ENCODE measurements at places on chromosomes 5 and 9.

DNA sequence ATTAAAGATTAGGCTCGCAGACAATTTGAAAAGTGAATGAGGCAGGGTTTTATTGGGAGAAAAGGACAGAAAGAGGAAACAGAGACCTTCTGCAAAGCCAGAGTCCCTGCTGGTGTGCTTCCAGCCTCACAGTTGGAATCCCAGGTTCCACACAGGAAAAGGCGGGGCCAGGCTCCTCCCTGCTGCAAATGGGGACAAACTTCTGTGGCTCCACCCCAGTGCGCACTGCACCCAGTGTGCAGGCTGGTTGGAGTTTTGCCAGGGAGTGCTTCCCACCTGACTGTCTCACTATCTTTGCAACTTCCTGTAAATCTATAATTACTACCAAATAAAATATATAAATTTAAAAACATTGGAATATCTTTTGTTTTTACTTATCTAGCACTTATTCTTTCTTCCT is 386.0 kb upstream of the GRIN3A start:
- peak; percentile 47 for DNase-seq

DNA sequence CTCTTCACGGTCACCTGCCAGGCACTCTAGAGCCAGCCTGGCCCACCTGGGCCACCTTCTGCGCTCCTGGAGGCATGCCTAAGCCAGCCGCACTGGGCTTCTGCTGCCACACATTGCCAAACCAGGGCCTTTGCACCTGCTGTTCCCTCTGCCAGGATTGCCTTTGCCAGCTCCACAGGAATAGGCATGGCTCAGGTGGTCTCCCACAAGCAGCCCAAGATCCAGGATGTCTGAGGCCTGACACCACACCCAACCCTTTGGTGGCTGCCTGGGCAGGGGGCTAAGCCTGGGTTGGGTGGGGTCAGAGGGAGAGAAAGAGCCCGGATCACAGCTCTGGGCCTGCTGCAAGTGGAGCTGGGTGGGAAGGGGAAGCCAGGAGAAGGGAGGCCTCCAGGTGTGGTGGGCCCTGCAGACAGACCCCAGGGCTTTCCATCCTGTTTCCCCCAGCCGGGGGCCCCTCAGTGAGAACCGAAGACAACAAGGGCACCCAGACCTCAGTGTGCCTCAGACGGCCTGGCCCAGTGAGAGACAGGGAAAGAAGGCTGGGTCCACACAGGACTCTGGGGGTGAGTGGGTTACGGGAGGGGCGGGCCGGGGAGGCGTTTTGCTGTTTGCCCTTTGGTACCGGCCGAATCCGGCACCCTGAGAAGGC is 672 bp upstream of the SUSD3 start:
- peak; percentile 61 for DNase-seq

DNA sequence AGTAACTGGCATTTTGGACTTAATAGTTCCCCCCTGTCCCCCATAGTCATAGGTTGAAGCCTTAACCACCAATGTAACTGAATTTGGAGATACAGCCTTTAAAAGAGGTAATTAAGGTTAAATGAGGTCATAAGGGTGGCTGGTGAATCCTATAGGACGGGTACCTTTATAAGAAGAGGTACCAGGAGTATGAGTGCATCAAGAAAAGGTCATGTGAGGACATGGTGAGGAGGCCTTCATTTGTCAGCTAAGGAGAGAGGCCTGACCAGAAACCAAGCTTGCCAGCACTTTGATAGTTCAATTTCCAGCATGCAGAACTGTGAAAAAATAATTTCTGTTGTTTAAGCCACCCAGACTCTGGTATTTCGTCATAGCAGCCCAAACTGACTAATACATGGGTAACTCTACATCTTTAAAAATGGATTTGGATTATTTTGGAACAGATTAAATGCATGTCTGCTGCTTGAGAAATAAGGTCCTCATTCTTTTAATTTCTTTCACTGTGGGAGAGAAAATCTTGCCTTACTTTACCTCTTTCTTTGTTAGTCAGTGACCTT is 9.7 kb downstream of the RASA1 start:
- no peak for DNase-seq

GRCh38 chr9:126491949-126492348 is 121.8 kb upstream of the LMX1B start:
- DNase-seq, result no peak

- DNase-seq, result no peak
Measured at GRCh38 chr5:179836225-179837019, 15.7 kb downstream of the SQSTM1 start.

DNA sequence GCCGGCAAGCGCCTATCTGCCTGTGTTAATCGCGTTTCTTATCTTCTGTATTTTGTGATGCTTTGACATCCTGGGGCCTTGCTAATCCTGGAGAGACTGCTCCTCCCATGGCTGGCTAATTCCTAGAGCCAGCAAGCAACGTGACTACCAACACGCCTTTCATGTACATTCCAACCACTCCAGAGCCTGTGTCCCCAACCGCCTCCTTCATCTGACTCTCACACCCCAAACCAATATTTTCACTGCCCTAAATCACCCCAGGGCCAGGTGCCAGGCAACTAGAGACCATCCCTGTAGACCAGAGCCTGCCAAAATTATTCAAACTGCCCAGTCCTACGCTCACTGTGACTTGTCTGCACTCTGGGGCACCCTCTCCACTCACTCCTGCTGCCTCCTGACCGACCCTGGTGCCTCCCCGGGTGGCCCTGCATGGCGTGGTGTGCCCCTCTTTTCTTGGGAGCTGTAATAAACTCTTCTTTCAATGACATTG is 50.5 kb upstream of the COL5A1 start:
- DNase-seq, result no peak

GRCh38 chr5:79108086-79108485 is 3.5 kb upstream of the BHMT start:
- no peak for DNase-seq

DNA sequence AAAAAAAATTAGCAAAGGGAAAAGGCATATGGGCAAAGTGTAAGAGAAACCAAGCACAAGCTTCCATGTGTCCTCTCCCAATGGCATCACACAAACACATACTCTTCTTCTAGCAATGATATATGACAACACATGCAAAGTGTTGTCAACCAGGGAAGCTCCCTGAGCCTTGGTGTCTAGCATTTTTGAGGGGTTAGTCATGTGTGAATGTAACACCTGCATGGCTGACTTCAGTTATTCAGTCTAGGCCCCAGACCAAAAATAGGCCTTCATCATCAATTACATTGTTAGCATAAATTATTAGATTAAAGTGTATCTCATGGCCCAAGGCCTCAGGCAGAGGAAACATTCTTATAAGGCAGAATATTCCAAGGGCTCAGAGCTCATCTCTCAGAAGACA is 450.0 kb downstream of the TLE1 start:
- no peak for DNase-seq

DNA sequence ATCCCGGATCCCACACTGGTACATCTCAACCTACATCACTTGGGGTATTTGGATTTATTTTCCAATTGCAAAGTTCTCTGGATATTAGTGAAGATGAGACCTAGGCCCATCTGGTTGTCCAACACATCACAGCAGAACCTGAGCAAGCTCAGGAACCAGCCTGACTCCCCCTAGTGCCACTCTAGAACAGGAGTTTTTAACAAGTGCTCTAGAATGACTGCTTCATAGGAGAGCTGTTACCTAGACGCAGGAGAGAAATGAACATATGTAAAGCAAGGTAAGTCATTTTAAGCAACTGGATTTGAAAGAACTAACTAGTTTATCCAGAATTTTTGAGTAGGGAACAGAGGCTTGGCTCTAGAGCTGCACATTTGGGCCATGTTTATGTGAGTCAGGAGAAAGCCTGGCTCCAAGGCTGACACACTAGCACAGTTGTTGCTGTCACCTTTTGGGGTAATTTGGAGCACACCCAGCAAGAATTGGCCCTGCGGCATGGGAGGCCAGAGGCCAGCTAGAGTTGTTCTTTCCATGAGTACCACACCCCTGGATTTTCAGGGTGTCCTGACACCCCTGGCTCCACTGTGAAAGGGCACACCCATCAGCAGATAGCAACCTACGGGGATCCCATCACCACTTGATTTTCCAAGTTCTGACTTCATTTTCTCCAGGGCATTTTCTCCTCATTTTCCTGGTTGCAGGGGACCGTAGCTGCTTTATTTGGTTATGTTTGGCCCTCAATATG is 110.9 kb upstream of the LPAR1 start:
- no peak for DNase-seq

DNA sequence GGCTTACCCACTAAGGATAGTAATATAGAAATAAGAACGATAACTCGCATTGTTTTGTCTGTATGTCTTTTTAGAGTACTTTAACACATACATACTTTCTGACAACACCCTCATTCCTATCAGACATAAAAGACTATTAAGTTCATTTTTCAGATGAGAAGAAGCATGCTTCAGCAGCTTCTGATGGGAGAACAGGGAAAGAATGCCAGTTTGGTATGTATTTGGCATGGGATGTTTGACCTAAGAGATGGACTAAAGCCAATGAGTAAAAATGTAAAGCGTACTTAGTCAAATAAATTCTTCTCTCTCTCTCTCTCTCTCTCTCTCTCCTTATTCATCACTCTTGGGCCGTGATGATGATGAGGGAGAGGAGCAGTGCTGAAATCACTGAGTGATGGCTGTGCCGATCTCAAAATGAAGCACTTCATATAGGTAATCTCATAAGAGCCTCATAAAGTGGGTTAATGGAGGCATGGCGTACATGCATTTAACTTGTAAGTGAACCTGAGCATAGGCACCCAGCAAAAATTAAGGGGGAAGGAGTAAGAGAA is 71.5 kb downstream of the SLIT3 start:
- no peak for DNase-seq

DNA sequence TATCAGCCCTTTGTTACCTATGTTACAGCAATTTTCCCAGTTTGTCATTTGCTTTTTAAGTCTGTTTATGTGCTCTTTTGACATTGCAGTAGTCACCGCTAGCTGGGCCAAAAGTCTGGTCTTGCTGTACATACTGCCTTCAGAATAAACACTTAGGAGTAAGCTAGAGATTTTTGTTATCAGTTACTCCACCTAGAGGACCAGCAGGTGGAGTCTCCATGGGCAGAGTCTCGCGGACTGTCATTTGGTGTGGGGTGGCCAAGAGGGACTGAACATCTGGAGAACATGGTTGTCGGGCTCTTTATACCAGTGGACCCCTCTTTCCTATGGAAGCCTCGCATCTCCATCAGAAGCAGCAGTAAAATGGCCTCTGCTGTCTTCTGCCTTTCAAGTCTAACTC is 10.8 kb upstream of the MGAT1 start:
- peak; percentile 43 for DNase-seq

GRCh38 chr9:16291921-16292320 is 578.5 kb downstream of the BNC2 start:
- no peak for DNase-seq

DNA sequence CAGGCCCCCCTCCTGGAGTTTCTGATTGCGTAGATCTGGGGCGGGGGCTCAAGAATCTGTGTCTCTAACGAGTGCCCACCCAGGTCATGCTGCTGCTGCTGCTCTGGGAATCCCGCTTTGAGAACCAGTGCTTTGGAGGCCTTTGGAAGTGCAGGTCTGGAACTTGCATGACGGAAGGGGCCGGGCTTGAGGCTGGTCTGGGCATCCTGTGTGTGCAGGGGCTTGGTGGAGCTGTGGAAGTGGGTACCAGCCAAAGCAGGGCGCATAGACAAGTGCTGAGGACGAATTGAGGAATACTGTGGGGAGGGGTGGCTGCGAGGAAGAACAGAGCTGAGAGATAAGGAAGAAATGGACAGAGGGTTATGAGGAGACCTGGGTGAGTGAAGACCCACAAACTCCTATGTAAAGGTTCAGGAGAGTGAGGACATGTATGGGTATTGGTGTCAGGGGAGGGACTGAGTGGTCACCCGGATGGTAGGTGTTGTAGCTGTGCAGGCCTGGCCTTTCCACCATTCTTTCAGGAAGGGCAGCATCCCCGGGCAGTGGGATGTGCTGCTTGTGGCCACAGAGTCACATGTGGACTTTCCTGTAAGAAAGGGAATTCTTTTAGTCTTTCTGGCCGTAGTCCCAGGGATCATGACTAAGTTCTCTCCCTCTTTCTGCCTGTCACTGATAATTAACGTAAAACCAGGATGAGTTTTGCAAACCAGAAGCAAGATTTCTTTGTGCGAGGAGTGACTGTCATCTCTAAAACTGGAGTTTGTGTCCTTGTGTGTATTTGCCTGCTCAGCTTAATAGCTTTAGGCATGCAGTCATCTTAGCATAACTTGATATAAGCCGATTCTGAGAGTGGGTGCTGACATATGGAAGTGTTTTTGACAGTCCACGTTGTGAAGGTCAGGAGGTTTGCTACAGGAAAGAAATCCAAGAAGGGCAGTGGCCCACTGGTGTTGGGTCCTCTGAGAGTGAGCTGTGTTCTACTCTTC is 43.3 kb upstream of the TJP2 start:
- peak; percentile 34 for DNase-seq

DNA sequence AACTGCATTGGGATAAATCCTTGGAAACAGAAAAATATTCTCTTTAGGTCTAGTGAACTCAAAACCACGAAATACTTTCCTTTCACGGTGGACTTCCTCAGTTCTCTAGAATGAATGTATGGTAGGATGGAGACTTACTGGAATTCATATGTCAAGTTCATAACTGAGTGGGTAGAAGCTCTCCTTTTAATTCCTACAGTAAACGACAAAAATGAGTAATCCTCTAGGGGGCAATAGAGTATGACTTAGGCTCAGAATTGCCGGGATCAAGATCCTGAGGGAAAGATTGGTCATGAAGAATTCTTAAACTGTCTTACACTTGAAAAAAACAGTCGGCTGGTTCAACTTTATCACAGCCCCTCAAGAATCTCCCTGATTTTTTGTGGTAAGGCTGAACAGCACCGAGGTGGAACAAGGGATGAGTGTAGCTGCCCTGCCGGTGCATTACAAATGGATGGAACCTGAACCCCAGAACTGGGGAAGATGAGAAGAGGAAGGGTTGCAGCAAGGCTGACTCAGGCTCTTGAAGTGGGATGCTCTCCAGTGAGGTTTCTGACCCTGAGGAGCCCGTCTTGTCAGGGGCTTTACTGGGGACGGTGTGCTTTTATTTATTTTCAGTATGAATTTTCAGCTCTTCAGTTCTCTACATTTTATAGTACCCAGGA is 14.0 kb upstream of the LOX start:
- no peak for DNase-seq

- no peak for DNase-seq
Measured at GRCh38 chr9:113148781-113149510, 1.9 kb upstream of the SLC31A2 start.

GRCh38 chr5:30736669-30737068 is 456.8 kb upstream of the CDH6 start:
- no peak for DNase-seq

GRCh38 chr5:142015781-142016533 is 3.1 kb upstream of the GNPDA1 start:
- DNase-seq, result no peak

DNA sequence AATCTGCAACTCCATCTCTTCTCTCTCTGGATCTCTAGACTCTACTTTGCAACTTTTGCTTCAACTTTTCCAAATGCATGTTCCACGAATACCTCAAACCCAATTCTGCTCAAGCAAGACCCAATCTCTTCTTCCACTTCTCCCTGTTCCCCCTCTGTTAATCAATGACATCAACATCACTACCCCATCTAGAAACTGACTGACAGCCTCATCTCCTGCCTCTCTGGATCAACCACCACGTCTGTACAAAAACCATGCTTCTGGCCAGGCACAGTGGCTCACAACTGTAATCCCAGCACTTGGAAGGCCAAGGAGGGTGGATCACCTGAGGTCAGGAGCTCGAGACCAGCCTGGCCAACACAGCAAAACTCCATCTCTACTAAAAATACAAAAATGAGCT is 12.2 kb downstream of the GLDC start:
- no peak for DNase-seq

- no peak for DNase-seq
Measured at GRCh38 chr9:127703289-127703946, 3.4 kb upstream of the CFAP157 start.

All from left lobe of liver (tissue), 2 donors.